T-cell (primary cell): ENCODE measurements at places on chromosomes 13 and 19. TPM values are rescaled to one million over a fixed set of nuclear protein-coding genes. Genes with fewer than 3 reads are reported as not detected.

DNA sequence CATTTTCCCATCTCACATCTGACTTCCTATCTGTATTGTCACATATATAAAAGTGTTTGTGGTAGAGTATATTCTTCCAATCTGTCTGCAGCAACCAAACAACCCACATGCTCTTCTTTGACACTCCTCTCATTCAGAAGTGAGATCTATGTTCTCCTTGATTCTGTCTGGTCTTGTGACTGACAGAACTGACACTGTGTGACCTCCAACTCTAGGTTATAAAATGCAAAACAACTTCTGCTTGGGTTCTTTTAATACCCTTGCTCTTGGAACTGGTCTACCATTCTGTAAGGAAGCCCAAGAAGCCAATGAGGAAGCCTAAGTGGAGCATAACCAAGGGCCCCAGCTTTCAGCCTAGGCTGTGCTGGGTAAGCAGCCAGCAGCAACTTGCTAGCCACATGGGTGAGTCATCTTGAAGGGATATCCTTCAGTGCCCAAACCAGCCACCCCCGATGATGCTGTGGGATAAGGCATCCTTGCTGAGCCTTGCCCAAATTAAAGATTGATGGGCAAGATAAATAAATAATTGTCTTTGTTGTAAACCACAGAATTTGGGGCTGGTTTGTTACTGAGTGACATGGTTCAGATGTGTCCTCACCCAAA lies 18.4 kb upstream of the ITM2B start:
- H3K36me3 ChIP-seq: no peaks in the 10 kb centered on the region
- no peak overlapping the region for H3K4me3 ChIP-seq
- H3K27ac ChIP-seq: no peak overlapping the region

NCAN gene
- total RNA-seq: not detected

- H3K27ac ChIP-seq: no peak overlapping the region
- no peak overlapping the region for H3K4me3 ChIP-seq
- no peak for DNase-seq
- H3K27me3 ChIP-seq: no peaks in the 10 kb centered on the region
- H3K4me1 ChIP-seq: no peaks in the 10 kb centered on the region
- no peaks in the 10 kb centered on the region for H3K36me3 ChIP-seq
Observed at GRCh38 chr13:93270769-93271742, 44.4 kb downstream of the GPC6 start.

- H3K27me3 ChIP-seq: no peaks in the 10 kb centered on the region
- no peaks in the 10 kb centered on the region for H3K4me1 ChIP-seq
- DNase-seq: no peak
- H3K27ac ChIP-seq: no peak overlapping the region
- no peak overlapping the region for H3K4me3 ChIP-seq
Observed at GRCh38 chr19:21940684-21941083, 70.1 kb downstream of the ZNF208 start.

GNG8 gene
- not detected for total RNA-seq

DNA sequence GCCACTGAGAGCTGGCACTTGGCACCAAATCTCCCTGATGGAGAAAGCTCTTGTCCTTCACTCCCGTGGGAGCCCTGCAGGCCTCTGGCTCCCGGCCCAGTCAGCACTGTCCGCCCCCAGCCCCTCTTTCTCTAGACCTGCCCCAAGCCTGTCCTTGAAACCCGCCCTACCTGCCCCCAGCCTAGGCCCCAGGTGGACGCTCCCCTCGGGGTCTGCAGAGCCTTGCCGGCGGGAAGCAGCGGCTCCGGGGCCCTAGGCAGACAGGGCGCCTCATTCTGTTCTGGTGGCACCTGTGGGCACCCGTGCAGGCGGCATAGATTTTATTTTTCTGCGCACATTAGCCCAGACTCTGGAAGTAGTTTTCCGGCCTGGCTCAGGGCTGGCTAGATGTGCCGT lies 17.6 kb downstream of the IL17D start:
- no peaks in the 10 kb centered on the region for H3K27me3 ChIP-seq
- no peak overlapping the region for H3K4me3 ChIP-seq
- H3K27ac ChIP-seq: no peak overlapping the region
- no peak for DNase-seq

LCP1 gene
- 438 TPM for total RNA-seq

DNA sequence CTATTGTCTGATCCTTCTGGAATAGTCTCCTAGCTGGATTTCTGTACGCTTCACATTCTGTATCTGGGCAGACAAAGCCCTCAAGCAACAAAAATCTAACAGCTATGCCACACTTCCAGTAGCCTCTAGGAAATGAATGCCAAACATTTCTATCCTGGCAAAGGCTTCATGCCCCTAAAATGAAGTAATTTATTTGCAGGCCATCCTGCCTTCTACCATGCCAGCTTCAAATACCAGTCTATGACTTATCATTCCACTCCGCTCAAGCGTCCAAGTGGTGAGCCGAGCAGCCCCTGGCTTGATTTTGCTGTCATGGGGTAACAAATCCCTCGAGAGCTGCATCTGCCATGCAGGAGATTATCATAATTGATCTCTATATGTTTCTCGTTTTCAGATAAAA lies 86.9 kb downstream of the LHFPL6 start:
- H3K4me1 ChIP-seq: no peaks in the 10 kb centered on the region
- no peak overlapping the region for H3K4me3 ChIP-seq
- DNase-seq: no peak
- no peak overlapping the region for H3K27ac ChIP-seq
- H3K36me3 ChIP-seq: no peaks in the 10 kb centered on the region

- no peak for DNase-seq
- H3K4me1 ChIP-seq: peaks cover 42% of the 10 kb centered on the region
- H3K4me3 ChIP-seq: peak overlapping the region; percentile 51
- H3K27me3 ChIP-seq: peaks cover 7% of the 10 kb centered on the region
- no peaks in the 10 kb centered on the region for H3K36me3 ChIP-seq
Observed at GRCh38 chr19:51386882-51387520, 773 bp downstream of the LIM2 start.

GRCh38 chr13:76029088-76029487 lies 393.0 kb downstream of the LMO7 start:
- no peaks in the 10 kb centered on the region for H3K4me1 ChIP-seq
- no peaks in the 10 kb centered on the region for H3K36me3 ChIP-seq
- no peak overlapping the region for H3K4me3 ChIP-seq
- no peak overlapping the region for H3K27ac ChIP-seq
- H3K27me3 ChIP-seq: no peaks in the 10 kb centered on the region

CYP2A6 gene
- 0.66 TPM for total RNA-seq

DNA sequence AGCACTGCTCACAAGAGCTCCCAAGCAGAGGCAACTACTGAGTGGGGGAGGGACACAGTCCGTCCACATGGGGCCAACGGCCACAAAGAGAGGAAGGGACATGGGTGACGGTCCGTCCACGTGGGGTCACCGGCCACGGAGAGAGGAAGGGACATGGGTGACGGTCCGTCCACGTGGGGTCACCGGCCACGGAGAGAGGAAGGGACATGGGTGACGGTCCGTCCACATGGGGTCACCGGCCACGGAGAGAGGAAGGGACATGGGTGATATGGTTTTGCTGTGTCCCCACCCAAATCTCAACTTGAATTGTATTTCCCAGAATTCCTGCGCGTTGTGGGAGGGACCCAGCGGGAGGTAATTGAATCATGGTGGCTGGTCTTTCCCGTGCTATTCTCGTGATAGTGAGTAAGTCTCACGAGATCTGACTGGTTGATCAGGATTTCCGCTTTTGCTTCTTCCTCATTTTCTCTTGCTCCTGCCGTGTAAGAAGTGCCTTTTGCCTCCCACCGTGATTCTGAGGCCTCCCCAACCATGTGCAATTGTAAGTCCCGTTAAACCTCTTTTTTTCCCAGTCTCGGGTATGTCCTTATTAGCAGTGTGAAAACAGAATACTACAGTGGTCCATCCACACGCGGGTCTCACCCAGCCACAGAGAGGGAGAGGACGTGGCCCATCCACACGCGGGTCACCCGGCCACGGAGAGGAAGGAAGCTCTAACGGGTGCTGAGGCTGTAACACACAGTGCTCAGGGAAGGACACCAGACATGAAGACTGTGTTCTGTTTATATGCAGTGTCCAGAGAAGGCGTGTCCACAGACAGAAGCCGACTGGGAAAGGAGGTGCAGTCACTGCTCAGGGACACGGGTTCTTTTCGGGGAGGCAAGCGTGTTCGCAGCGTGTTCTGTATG lies 48.5 kb downstream of the GAS6 start:
- peak overlapping the region; percentile 20 for H3K4me3 ChIP-seq
- H3K27ac ChIP-seq: no peak overlapping the region
- no peaks in the 10 kb centered on the region for H3K36me3 ChIP-seq
- peaks cover 5% of the 10 kb centered on the region for H3K4me1 ChIP-seq

DNA sequence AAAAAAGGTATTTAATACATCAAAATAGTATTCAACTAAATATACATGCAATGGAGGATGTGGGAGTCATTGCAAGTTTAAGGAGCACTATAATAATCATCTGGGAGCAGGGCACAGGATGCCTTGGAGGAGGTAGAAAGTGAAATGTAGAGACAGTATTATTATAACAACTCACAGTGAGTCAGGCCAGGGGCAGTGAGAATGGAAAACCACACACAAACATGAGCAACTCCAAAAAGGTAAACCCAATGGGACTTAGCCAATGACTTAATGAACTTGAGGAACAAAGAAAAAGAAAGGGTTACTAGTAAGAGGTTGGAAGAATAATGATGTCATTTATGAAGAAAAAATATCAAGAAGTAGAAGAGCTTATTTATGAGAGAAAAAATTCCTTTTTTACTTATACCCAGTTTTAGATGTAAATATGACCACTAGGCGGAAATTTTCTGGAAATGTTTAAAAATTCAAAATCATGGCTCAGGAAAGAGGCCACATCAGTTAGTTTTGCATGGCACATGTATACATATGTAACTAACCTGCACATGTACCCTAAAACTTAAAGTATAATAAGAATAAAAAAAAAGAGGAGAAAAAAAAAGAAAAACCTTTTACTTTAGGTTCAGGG lies 389.3 kb downstream of the SUCLA2 start:
- no peaks in the 10 kb centered on the region for H3K4me1 ChIP-seq
- no peak overlapping the region for H3K4me3 ChIP-seq
- DNase-seq: no peak
- no peaks in the 10 kb centered on the region for H3K36me3 ChIP-seq

GRCh38 chr19:48325265-48325910 lies at the start of gene EMP3:
EMP3 (plus strand) TSS chr19:48325552; CDS start chr19:48326845, 1,293 bp downstream.
- peaks cover 30% of the 10 kb centered on the region for H3K36me3 ChIP-seq
- no peaks in the 10 kb centered on the region for H3K27me3 ChIP-seq
- H3K4me3 ChIP-seq: peak within 1 kb of the TSS; percentile 98
- H3K27ac ChIP-seq: peak within 1 kb of the TSS; percentile 100

DNA sequence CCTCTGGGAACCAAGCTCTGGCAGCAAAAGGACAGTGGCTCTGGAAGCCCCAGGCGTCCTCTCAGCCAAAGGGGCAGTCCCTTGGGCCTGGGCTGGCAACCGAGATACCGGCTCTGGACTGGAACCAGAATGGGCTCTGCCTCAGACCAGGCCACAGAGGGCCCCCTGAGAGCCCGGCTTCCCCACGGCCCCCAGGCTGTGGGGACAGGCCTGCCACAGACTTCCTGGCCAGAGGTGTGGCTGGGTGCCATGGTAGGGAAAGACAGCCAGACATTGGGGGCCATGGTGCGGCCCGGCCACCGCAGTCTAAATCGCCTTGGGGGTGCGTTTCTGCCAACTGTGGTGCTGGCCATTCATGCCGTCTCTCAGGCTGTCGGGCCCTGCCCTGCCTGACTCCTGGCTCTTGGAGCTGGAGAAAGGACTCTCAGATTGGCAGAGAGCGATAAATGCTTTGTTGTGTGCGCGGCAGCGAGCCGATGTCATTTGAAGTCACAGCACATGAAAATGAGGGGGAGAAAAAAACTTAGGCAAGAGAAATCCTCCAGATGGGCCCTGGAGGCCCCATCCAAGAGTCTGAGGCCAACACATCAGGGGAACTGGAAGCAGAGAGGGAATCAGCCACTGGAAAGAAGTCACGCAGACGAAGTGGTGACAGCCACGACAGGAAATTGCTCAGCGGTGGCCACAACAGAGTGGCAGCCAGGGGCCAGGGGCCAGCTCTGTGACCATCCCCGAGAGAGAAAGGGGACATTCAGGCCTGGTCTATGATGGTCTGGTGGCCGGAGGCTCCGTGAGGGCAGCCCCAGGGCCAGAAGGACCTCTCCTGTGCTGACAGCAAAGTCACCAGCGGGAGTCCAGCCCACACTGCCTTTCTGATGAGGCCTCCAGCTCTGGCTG lies 26.5 kb downstream of the SH3GL1 start:
- H3K4me3 ChIP-seq: no peak overlapping the region
- H3K4me1 ChIP-seq: peaks cover 14% of the 10 kb centered on the region
- no peaks in the 10 kb centered on the region for H3K36me3 ChIP-seq
- DNase-seq: no peak

SIGLEC12 gene
- not detected for total RNA-seq

DNA sequence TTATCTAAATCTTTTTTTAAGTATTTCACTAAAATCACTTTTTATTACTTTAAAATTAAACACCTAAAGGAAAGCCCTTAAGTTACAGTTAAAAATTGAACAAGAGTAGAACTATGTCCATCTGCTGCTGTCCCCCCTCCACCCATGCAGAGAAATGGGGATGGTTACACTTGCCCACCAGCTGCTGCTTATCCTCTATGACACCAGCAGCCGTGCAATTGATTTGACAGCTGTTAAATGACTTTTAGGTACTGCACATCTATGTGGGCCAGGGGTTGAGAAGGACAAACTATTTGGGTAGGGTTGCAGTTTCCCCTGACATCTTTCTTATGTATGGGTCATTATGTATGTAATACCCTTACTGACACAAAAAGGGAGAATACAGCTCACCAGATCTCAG lies 77.2 kb downstream of the TBC1D4 start:
- H3K36me3 ChIP-seq: no peaks in the 10 kb centered on the region
- no peak for DNase-seq
- no peak overlapping the region for H3K4me3 ChIP-seq
- H3K27me3 ChIP-seq: no peaks in the 10 kb centered on the region
- H3K27ac ChIP-seq: no peak overlapping the region

ZNF552 gene
- total RNA-seq: 18.9 TPM
